ENCODE measurements at places on chromosomes 5 and 9.

DNA sequence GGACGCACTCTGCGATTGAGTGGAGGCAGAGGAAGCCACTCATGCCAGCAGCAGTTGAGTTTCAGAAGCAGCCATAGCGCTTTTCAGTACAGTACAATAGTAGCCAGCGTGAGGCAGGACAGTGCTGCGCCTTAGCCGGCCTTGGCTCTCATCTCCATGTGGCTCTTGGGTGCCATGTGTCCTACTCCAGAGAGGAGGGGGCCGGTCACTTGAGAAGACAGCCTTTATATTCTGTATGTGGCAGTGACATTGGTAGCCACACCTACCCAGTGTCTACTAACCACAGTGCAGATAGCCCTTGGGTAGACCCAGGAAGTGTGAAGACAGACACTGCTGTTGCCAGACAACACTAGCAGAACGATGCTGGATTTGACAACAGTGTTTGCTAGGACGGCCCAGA, 42.3 kb downstream of the FAM78A start:
- no peak for DNase-seq

DNA sequence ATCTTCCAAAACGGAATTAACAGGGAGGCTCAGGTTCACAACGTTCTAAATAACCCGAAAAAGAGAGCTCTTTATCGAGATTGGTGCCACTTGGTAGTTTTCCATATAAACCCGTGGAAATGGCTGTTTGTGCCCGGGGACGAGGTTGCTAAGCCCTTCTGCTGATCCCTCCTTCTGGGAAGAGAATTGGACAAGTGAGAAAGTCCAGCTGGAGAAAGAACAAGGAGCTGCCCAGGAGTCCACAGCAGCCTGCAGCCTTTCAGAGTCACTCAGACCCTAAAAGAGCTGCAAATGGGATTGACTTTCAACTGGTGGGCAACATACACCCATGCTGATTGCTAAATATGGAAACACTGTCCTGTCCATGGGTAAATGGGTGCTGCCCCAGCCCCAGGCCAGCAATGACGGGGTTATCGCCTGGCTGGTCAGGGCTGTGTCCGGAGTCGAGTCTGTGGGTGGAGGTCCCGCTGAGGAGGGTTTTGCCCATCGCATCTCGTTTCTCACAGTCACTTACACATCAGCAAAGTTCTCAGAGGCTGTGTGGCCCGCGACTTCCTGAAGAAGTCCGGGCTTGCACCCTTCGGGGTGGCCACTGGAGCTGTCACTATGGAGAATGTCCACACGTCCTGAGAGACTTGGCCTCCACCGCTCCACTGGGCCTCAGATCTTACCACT, 40.7 kb upstream of the HSD17B3 start:
- no peak for DNase-seq

DNA sequence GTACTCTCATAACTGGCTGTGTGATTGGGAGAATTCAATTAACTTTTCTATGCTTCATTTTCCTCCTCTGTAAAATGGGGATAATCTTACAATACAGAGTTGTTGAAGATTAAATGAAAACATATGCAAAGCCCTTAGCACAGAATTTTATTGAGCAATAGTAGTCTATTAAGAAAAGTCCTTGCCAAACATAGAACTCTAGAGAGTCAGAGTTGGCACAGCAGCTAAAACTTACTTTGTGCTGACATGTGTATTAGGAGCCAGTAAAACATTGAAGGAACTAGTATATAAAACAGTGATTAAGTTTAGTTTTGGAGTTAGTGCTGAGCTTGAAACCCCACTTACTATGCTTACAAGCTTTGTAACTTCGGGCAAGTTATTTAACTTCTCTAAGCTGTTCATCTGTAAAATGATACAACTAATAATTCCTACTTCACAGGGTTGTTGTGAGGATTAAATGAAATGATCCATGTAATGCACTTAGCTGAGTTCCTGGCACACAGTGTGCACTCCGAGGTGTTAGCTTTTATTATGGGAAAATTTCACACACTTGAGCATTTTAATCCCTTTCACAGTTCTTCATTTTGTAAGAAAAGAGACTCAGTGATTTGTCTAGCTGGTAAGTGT, 20.0 kb upstream of the GRIN3A start:
- no peak for DNase-seq

- no peak for DNase-seq
These were observed 25.8 kb downstream of the CEL start for GRCh38 chr9:133087429-133088145.

- DNase-seq, result no peak
These were observed 33.3 kb upstream of the CDKN2AIPNL start for GRCh38 chr5:134444941-134445471.

GRCh38 chr9:135926402-135927194, 19.3 kb upstream of the CAMSAP1 start:
- DNase-seq, result no peak

GRCh38 chr9:136786451-136786850, 4.7 kb upstream of the TMEM141 start:
- DNase-seq, result no peak

DNA sequence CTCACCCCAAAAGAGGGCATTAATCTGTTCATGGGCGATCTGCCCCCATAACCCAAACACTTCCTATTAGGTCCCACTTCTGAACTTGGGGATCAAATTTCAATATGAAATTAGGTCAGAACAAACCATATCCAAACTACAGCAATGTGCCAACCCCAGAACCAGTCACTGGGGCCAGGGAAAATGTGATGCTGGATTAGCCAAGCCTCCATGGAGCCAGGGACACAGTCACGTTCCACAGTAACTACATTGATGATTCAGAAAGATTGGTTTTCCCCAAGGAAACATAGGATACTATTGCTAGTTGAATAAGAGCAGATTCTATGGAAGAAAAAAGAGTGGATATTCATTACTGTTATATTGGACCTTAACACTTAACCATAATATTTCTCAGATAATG, 84.2 kb downstream of the GIN1 start:
- DNase-seq, result no peak

- no peak for DNase-seq
These were observed 527 bp upstream of the SREK1 start for GRCh38 chr5:66143473-66144073.

DNA sequence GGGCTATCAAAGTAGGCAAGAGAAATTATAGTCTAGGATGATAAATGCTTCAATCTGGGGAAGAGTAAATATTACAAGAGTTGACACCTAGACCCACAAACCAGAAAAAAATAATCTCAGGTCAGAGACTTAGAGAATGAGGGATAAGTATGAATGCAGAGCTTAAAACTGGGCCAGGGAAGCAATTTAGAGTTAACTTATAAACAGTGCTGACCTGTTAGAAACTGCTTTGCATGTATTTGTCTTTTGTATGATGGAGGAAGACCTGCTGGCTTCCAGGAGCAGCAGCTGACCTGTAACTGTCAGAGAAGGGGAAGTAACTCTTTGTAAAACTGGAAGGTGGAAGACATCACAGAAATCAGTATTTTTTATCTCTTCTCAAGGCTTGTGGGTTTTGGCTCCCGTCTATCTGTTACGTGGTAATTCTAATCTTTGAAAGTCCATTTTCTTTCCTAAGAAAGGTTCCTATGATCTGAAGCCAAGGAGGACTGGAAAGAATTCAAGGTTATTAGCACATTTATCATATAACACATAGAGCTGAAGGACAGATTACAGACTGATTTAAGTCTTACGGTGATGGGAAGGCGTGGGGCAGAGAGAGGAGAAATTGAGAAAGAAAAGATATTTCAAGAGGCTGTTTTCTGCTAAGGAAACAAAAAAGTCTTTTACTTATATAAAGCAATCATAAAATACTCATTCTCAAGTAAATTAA, 114.7 kb upstream of the ADAMTS19 start:
- DNase-seq, result no peak

All from effector memory CD4-positive, alpha-beta T cell (primary cell).